ENCODE measurements at places on chromosomes 2 and 18.
A peak's percentile ranks its signal among the peaks of the same experiment; 100 is the strongest.

DNA sequence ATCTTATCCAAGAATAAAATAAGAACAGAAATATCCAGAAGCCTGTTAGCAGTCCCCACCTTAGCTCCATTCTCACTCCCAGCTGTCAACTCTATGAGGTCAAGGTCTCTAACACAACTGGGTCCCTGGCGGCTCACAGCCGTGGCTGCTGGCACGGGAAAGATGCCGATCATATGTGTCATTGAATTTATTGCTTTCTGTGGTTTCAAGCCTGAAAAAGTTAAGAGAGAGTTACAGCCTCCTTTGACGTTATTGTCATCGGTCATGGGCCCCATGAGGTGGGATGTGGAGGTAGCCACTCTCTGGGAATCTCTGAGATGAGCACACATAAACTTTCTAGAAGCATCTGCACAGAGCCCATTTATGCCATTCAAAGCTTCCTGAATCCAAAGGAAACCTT, 28.7 kb upstream of the CABLES1 start:
- DNase-seq: no peak

DNA sequence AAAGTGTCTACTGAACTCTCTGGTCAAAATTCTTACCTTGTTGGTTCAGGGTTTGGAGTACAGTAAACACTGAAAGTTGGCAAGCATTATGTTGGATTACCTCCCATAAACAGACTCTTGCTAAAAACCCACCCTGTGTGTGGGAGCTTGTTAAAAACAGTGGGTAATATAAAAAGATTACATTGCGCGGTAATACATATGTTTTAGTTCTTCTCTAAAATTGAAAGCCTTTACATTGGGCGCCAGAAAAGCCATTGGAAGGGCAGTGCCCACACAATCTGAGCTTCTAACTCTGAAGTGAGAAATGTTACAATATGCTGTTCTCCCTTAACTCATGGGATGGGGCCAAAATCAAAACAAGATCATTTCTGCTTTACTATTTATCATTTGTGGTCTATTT, 510.7 kb downstream of the CNTNAP5 start:
- no peak for DNase-seq

- no peak for DNase-seq
Observed at GRCh38 chr18:75043478-75043877, 165.5 kb downstream of the PTGR3 start.

GRCh38 chr2:39571111-39571731, 94.5 kb upstream of the TMEM178A start:
- no peak for DNase-seq

DNA sequence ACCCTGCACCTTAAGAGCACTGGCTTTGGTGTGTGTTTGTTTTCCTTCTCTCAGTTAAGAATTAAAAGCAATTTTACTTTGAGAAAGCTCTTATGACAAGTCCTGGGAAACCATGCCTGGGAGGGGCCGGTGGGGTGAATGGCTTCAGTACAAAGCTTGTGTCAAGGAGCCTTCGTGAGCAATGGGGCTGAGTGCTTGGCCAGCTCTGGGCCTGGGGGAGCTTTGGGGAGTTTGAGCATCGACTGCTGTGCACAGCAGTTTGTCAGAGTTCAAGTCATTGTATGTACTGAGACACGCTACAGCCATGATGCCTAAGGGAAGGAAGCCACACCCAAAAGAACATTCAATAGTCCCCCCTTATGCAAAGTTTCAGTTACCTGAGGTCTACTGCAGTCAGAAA, 75.8 kb downstream of the ARHGEF4 start:
- DNase-seq: no peak

GRCh38 chr18:24613896-24614640, 153.6 kb downstream of the HRH4 start:
- no peak for DNase-seq

DNA sequence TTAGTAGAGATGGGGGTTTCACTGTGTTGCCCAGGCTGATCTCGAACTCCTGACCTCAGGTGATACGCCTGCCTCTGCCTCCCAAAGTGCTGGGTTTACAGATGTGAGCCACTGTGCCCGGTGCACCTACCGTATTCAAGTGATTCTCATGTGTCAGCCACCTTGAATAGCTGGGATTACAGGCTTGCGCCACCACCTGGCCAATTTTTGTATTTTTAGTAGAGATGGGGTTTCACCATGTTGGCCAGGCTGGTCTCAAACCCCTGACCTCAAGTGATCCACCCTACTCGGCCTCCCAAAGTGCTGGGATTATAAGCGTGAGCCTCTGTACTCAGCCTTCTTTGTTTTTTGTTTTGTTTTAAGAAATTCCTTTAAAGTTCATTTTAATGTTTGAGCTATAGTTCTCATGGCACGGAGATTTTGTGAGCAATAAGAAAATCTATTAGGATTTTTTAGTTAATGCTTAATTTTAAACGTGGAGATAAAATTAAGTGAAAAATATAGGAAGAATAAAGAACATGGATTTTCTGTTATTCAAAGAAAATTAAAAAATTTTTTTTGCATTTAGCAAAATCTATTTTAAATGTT, 242.6 kb downstream of the PHLPP1 start:
- no peak for DNase-seq

DNA sequence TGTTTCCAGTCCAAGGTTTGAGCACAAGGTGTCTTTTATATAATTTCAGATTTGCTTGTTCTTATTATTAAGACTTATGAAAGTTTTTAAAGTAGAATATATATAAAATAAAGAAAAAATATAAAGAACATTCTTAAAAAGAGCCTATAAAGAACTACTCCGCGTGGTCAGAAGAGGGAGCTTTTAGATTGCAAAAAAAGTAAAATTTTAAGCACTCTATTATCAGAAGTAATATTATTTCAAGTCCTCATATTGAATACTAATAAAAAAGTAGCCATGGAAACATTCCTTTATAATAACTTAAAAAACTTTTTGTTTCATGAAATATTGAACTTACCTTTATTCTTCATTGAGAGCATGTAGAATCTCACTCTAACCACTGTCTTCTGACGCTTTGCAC, 51.4 kb downstream of the LINC00305 start:
- no peak for DNase-seq

DNA sequence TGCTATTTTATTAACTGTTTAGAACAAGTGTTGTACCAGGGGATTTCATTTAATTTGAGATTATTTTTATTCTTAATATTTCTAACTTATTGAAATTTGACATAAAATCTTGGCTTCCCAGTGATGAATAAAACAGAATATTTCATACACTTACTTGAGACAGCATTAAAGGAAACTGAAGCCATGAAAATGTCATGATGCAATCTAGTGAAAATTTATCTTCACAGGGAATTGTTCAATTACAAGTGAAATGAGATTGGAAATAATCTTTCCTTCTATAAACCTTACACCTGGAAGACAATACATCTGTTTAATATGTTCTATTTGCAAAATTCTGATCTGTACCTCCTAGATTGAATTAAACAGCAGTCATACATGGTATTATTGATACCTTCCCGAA, 511.0 kb upstream of the CDH7 start:
- DNase-seq: no peak

- no peak for DNase-seq
Observed at GRCh38 chr2:69565431-69565839, 78.1 kb downstream of the AAK1 start.

DNA sequence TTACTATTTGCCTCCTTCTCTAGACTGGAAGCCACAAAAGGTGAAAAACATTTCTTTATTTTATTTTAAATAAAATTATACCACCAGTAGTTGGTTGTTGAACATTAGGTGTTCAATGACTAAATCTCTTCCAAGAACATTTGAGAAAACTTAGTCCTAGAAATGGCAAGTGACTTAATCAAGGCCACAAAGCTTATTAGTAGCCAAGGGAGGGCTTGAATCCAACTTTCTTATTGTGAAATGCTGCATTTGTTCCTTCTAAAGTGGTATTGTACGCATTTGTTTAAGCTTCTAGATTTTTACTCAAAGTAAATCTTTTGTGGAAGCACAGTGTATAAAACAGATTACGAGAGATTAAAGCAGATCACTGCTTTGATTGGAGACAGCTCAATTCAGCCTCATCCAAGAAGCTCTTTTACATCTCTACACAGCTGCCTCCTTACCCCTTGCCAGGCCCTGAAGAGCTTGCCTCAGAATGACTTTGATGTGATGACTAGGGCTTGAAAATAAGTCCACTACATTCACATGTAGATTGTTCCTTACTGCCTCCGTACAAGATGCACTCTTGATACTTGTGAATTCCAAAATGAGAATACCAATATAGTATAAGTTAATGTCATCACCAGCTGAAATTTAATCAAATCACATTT, 244.8 kb downstream of the XIRP2 start:
- DNase-seq: no peak

GRCh38 chr18:74116633-74117554, 30.7 kb downstream of the FBXO15 start:
- no peak for DNase-seq

DNA sequence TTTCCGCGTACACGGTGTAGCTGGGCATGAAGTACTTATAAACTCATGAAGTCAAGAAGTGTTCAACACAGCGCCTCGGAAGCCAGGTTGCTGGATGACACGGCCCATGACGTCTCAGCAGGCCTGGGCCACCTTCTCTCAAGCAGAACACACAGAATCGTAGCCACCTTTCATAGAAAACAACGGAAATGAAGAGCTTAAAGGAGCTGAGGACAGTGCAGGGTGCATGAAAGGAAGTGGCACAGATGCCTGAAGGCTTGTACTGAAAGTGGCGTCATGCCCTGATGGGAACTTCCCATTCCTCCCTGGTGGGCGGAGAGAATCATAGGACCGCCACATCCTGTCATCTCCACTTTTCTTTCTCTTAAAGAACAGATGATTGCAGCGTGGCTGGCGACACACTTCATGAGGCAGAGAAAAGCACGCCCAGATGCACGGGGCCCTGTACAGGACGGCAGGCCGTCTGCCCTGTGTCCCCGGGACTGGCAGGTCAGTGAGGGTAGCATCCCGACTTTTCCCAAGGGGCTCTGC, 31.1 kb downstream of the HDAC4 start:
- DNase-seq: no peak

GRCh38 chr2:98701230-98701629, 29.7 kb downstream of the MGAT4A start:
- DNase-seq: no peak

DNA sequence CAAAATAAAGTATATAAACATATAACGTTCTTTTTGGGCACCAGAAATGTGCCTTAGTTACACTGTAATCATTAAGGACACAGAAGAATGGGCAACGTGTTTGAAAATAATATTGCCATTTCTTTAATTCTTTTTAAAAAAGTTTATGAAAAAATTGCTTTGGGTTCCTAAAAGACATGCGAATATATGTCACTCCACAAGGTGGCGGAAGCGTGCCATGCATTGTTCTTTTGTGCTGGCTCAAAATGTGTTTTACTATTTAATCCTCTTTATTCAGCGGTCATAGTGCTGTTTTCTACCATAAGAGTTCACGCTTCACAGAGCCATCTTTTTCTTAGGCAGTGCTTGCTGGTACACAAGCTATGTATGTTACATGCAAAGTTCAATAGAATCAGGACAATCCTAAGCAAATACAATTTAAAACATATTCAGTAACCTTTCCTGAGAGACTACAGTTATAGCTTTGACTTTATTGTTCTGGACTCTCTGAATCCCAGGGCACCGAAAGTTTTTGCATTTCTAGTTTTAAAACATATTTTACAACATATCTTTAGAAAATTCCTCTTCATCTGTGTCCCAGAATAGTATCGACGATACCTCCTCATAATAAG, 147.8 kb upstream of the ERBB4 start:
- DNase-seq: peak; percentile 32

DNA sequence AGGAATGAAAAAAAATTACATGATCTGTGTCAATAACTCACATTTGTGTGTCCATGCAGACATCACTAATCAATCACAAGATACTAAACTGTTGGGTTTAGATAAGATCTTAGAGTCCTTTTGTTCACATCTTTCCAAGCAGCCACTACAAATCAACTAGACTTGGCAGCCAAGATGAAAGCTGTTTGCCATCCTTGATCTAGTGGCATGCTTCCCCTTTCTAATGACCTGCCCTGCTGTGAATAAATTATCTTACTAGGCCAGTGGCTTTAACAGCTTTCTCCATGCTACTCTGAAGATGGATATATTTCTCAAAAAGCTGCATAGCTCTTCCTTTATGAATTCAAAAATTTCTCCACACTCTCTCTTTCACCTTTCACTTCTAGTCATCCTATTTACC, 1338.0 kb upstream of the ACVR2A start:
- no peak for DNase-seq

GRCh38 chr2:233032551-233033320, at the start of gene NEU2:
Gene NEU2, plus strand, starts transcription at chr2:233032672. Its CDS starts 0 bp downstream, at chr2:233032672.
- DNase-seq: no peak

DNA sequence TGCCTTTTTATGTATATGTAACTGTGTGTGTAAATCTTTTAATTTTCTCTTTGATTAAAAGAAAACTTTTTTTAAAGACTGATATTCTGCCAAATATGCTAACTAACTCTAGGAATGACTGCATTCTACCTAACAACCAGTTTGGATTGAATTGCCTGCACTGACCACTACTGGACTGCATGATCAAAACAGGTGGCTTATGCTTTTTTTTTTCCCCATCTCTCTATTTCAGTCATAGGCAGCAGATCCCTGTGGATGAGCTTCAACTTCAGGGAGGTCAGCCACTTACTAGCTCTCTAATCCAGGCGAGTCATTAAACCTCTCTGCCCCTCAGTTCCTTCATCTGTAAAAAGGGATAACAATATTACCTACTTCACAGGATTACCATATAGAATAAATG, 138.6 kb upstream of the SERTAD2 start:
- no peak for DNase-seq

DNA sequence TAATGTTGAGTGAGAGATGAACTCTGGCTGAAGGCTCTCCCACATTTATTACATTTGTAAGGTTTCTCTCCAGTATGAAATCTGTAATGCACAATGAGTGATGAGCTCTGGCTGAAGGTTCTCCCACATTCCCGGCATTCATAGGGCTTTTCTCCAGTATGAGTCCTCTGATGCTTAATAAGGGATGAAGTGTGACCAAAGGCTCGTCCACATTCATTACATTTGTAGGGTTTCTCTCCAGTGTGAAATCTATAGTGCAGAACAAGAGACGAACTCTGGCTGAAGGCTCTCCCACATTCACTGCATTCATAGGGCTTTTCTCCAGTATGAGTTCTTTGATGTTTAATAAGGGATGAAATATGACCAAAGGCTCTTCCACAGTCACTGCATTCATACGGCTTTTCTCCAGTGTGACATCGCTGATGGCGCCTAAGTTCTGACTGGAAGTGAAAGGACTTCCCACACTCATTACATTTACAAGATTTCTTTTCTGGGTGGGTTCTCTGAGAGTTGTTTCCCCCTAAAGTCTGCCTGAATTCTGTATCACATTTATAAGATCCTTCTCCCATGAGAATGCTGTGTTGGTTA, 10.2 kb downstream of the ZNF514 start:
- no peak for DNase-seq

- no peak for DNase-seq
Observed at GRCh38 chr2:19685731-19686130, 216.1 kb downstream of the TTC32 start.
